ENCODE measurements at places on chromosomes 6 and 20. TPM values are rescaled to one million over a fixed set of nuclear protein-coding genes. Genes with fewer than 3 reads are reported as not detected.

The HLA-DOB gene
- total RNA-seq: not detected

The HDGFL1 gene
- total RNA-seq: not detected

The FUT9 gene
- total RNA-seq: 0.12 TPM

The TRIM10 gene
- 0.10 TPM for total RNA-seq

DNA sequence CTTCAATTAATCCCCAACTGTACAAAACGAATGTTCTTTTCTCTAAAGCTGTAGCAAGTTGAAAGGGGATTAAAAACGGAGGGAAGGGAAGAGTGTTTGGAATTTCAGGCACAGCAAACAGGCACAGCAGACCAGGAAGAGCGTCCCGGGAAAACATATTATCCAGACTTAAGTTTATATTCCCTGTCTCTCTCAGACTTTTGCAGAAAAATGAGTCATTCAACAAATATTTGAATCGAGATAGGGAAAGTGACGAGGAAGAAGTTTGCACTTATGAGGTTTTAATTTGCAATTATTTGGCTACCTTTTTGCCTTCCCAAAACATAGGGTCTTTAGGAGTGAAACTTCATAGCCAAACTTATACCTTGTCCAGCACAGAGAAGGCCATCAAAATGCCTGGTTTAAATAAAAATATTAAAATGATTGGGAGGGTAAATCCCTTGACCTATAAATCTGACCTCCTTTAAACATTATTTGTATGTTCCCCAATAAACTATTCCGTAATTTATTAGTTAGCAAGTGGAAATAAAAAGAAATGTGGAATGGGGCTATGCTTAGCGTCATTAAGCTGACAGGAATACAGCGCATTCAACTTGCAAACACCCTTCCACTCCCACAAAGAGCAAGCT is 16.0 kb downstream of the HFE start:
- H3K4me1 ChIP-seq: no peaks in the 10 kb centered on the region
- DNase-seq: no peak
- no peaks in the 10 kb centered on the region for H3K27me3 ChIP-seq
- no peaks in the 10 kb centered on the region for H3K36me3 ChIP-seq
- peak overlapping the region; percentile 7 for H3K4me3 ChIP-seq

GRCh38 chr6:15483060-15483459 is 179.8 kb downstream of the DTNBP1 start:
- H3K4me1 ChIP-seq: no peaks in the 10 kb centered on the region
- no peak overlapping the region for H3K4me3 ChIP-seq
- no peaks in the 10 kb centered on the region for H3K27me3 ChIP-seq

DNA sequence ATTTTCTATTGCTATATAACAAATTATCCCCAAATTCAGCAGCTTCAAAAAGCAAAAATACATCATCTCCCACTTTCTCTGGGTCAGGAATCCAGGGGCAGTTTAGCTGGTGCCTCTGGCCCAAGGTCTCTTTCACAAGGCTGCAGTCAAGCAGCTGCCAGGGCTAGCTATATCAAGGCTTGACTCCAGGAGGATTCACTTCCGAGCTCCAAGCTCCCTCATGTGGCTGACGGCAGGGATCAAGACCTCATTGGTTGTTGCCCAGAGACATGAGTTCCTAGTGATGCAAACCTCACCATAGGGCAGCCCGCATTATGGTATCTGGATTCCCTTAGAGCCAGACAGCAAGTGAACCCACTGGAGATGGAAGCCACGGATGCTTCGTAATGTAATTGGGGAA is 1.3 kb upstream of the VNN1 start:
- H3K4me3 ChIP-seq: no peak overlapping the region
- H3K27me3 ChIP-seq: no peaks in the 10 kb centered on the region
- H3K36me3 ChIP-seq: no peaks in the 10 kb centered on the region
- no peaks in the 10 kb centered on the region for H3K4me1 ChIP-seq
- no peak overlapping the region for H3K27ac ChIP-seq

DNA sequence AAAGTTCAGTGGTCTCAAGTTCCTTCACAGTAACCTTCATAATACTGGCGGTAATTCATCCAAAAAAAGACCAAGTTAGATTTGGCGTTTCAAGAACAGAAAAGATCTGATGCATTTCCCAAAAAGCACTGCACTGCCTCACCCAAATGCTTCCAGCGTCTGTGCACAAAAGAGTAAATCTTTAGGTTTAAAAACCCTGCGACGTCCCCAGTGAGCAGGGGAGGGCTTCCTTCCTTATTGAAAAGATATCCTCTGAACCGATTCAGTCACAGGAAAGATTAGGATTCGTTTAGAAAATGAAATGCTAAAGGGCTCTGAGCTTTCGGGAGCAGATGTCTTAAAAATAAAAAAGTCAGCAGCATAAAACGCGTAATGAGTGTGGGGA is 654 bp downstream of the TBC1D7 start:
- H3K4me3 ChIP-seq: peak overlapping the region; percentile 88
- H3K27me3 ChIP-seq: no peaks in the 10 kb centered on the region
- no peaks in the 10 kb centered on the region for H3K36me3 ChIP-seq
